ENCODE measurements at places on chromosomes 7 and 10. TPM values are rescaled to one million over a fixed set of nuclear protein-coding genes. Genes with fewer than 3 reads are reported as not detected.

The LLCFC1 gene
- not detected for total RNA-seq

The MACROH2A2 gene
- total RNA-seq: 17.6 TPM

The CPA1 gene
- not detected for total RNA-seq

The KCNH2 gene
- 0.09 TPM for total RNA-seq

The PLOD3 gene
- total RNA-seq: 134 TPM

GRCh38 chr7:154530136-154530535, 472.8 kb downstream of the PAXIP1 start:
- no peak for DNase-seq

GRCh38 chr10:48455392-48456151, 149.1 kb downstream of the MAPK8 start:
- DNase-seq: no peak

DNA sequence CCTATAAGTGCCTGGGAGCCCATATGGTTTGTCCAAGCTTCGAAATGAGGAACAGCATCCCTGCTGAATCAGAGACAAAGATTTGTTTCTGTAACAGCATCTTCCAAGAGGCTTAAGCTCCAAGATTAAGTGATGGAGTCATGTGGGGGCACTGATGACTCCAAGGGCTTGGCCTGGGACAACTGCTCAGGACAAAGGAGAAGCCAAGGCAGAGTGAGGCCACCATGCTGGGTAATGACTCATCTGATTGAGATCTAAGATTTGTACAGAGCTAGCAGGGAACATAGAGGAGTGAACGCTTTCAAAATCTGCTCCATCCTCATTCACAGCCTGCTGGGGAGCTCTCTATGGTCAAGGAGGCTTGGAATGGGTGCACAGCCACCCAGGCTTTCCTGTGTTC, 49.3 kb downstream of the C10orf120 start:
- DNase-seq: no peak

DNA sequence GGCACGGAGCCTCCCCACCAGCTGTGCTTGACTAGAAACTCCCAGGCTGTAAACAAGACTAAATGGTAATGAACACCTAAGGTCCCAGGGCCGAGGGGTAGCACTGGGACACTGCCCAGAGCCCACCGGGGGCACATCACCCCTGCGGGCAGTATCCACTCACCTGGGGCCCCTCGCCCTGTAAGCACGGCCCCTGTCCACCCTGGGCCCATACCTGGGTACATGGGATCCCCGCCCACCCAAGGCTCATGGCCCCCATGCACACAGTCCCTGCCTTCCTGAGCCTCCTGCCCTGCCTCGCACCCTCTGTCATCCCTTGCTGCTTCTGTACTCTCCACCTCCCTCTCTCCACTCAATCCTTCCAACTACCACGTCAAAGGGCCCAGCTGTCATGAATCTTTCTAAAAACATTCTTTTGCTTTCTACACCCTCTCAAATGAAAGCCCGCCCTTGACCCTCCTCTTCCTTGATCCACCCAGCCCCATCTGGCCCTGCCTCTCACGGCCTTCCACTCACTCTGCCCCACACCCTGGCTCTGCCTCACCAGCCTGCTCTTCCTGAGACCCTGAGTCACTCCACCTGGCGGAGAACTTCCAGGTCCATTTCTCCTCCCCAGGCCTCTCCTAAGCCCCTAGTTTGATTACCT, 173.1 kb downstream of the PARD3 start:
- no peak for DNase-seq

- DNase-seq: no peak
Observed at GRCh38 chr7:122379491-122379890, 74.9 kb upstream of the FEZF1 start.

DNA sequence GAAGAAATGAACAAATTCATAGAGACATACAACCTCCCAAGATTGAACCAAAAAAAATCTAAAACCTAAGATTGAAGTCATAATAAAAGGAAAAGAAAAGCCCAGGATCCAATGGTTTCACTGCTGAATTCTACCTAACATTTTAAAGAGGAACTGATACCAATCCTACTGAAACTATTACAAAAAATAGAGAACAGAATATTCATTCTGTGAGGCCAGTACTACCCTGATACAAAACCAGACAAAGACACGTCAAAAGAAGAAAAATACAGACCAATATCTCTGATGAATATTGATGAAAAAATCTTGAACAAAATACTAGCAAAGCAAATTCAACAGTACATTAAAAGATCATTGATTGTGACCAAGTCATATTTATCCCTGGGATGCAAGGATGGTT, 128.5 kb upstream of the STEAP1 start:
- no peak for DNase-seq

Measured in MCF 10A (cell line).